Vagina (tissue), 2 donors: ENCODE measurements at places on chromosomes 12 and 14. TPM values are rescaled to one million over a fixed set of nuclear protein-coding genes. Genes with fewer than 3 reads are reported as not detected.

RPS6KL1 gene
- 2.0 TPM for total RNA-seq

CMA1 gene
- total RNA-seq: not detected

MUCL1 gene
- not detected for total RNA-seq

KCNC2 gene
- total RNA-seq: 0.25 TPM

CCDC196 gene
- total RNA-seq: not detected

DCN gene
- total RNA-seq: 1,553 TPM

MSI1 gene
- 3.7 TPM for total RNA-seq

NGB gene
- total RNA-seq: 1.7 TPM

GZMB gene
- 2.2 TPM for total RNA-seq

BEGAIN gene
- 3.4 TPM for total RNA-seq

SLC38A4 gene
- total RNA-seq: not detected

HOXC10 gene
- not detected for total RNA-seq

TMPRSS12 gene
- total RNA-seq: not detected

FOXN4 gene
- total RNA-seq: not detected

SIX4 gene
- total RNA-seq: 1.5 TPM

FAM90A1 gene
- not detected for total RNA-seq

STON2 gene
- 39.8 TPM for total RNA-seq
